ENCODE measurements at places on chromosomes 5 and 9. TPM values are rescaled to one million over a fixed set of nuclear protein-coding genes. Genes with fewer than 3 reads are reported as not detected.

The SLC34A1 gene
- total RNA-seq = not detected

The ENDOG gene
- 39.9 TPM for total RNA-seq

The ACOT12 gene
- 0.74 TPM for total RNA-seq

The IFNE gene
- total RNA-seq = 0.44 TPM

The SLC6A18 gene
- total RNA-seq = not detected

- no peak for DNase-seq
Measured at GRCh38 chr5:137611794-137612435, 112.8 kb upstream of the SPOCK1 start.

- no peak for DNase-seq
Measured at GRCh38 chr5:133229931-133230664, 178.3 kb downstream of the HSPA4 start.

- peak; percentile 38 for DNase-seq
Measured at GRCh38 chr5:59296317-59297264, 596.9 kb downstream of the PDE4D start.

DNA sequence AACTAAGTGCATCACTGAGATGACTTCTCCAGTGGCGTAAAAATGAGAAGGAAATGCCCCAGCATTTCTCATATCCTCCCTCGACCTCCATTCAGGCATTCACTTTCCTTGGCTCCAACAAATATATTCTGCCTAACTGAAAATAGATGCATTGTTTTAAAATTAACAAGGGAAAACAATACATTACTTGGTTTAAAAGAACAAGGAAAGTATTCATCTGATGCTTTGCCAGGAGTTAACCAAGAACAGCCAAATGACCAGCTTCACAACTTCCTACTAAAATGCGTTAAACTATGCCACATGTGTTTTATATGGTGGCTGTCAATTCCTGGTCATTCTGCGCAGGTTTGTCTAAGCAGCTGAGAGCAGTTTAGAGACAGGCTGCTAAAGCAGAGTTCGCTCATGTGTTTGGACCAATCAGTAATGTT is 121.4 kb downstream of the GNAQ start:
- DNase-seq = no peak

- no peak for DNase-seq
Measured at GRCh38 chr5:139969318-139969717, 73.8 kb downstream of the NRG2 start.

GRCh38 chr9:133204335-133204992 is 4.6 kb downstream of the OBP2B start:
- no peak for DNase-seq

GRCh38 chr5:90586469-90586868 is 27.9 kb downstream of the ADGRV1 start:
- DNase-seq = no peak

DNA sequence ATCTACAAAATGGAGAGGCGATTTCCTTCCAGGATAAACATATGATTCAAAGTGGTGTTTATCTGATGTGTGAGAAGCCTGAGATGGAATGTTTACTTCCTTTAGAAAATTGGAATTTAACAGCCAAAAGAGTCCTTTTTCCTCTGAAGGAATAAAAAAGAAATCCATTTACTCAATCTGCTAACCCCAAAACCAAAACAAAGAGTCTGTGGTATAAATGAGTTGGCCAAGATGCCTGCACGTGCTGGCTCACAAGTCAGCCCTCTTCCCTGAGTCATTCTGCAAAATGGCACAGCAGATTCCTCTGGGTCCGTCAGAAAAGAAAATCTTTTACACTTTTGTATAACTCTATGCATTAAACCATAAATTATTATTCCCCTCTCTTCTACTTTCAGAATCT is 60.8 kb downstream of the EBF1 start:
- DNase-seq = no peak
